Activated CD4-positive, alpha-beta T cell treated with anti-CD3 and anti-CD28 coated beads, Interleukin-2, amount 50 U/mL, for 4 hours (primary cell): ENCODE measurements at places on chromosomes 12 and 14.

- DNase-seq = no peak
Measured at GRCh38 chr12:25852792-25853191, 105.7 kb upstream of the RASSF8 start.

DNA sequence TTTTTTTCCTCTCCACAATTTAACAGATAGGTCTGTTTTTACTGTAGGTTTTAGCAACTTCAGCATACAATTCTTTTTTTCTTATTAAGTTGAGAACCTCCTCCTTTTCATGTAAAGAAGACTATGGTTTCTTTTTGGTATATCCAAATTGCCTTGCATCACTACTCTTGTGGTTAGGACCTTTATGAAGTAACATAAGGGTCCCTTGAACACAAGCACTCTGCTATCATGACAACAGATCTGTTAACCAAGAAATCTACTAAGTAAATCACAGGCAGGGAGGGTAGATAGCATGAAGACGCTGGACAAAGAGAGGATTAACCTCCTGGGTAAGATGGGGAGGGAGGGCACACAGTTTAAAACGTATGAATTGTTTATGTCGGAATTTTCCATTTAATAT is 380.6 kb downstream of the CCDC91 start:
- no peak for DNase-seq

- no peak for DNase-seq
Measured at GRCh38 chr14:38522724-38523123, 266.8 kb upstream of the CLEC14A start.

- DNase-seq = no peak
Measured at GRCh38 chr12:31206038-31206670, 119.8 kb downstream of the SINHCAF start.

GRCh38 chr12:105741786-105742566 is 396.8 kb downstream of the NUAK1 start:
- no peak for DNase-seq

- no peak for DNase-seq
Measured at GRCh38 chr12:3102771-3103410, 25.7 kb downstream of the TSPAN9 start.

GRCh38 chr12:12503384-12504078 is 59.1 kb downstream of the DUSP16 start:
- no peak for DNase-seq

GRCh38 chr14:45867046-45867894 is 614.3 kb upstream of the MIS18BP1 start:
- no peak for DNase-seq

- DNase-seq = no peak
Measured at GRCh38 chr12:98830657-98831056, 185.6 kb downstream of the APAF1 start.

GRCh38 chr14:34098045-34098984 is 147.4 kb upstream of the EGLN3 start:
- no peak for DNase-seq

GRCh38 chr12:124543590-124544310 is 23.7 kb downstream of the NCOR2 start:
- DNase-seq = no peak

- no peak for DNase-seq
Measured at GRCh38 chr14:78644824-78645559, 474.8 kb downstream of the NRXN3 start.

- no peak for DNase-seq
Measured at GRCh38 chr14:95490727-95491451, 25.6 kb downstream of the SYNE3 start.

- DNase-seq = no peak
Measured at GRCh38 chr12:124365726-124366430, 71.0 kb downstream of the RFLNA start.

GRCh38 chr14:104353221-104353920 is 215.0 kb downstream of the KIF26A start:
- DNase-seq = no peak
